Lung (tissue), 17 donors: ENCODE measurements at places on chromosomes 5 and 9.

DNA sequence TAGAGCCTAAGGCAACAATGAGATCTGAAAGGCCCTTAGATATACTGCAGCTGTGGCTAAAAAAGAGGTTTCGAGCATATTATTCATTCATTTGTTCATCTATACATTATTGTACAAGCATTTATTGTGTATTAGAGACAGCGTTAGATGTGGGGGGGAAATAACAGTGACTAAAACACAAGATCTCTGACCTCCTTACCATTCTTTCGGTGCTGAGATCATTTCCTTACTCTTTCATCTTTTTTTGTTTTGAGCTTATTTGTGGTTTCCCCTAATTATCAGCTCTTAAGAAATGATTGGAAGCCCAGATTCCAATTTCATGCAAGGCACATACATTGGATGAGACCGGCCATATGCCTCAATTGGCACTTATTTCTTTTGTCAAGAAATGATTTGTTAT is 113.2 kb downstream of the SEC61B start:
- no peak for DNase-seq

DNA sequence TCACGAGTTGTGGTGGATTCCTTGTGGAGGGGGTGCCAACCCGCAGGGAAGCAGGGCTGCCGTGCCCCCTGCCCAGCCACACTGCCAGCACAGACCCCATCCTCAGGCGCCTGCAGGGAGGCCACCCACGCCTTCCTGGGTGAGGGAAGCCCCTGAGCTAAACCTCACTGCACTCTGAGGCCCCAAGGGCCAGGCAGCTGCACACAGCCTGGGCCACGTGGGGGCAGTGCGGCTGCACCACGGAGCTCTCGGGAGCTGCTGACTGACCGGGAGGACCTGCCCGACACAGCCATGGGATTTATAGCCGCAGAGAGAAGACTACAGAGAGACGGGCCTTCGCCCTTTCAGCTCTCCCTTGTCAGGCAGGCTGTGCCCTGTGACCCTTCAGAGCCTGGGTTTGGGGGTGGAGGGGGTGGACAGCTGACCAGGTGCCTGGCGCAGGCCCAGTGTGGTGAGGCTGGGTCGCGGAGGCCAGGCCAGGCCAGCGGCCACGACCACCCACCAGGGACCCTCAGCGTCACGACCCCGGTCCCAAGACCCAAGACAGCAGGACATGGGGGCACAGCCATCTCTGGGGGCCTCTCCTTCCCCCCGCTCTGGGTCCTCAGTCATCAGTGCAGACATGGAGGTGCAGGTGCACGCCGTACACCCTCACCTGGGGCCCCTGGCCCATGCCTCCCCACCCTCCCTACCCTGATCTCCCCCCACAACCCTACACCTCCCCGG is 4.3 kb upstream of the AHRR start:
- peak; percentile 68 for DNase-seq

GRCh38 chr5:109218818-109219217 is 191.0 kb downstream of the PJA2 start:
- DNase-seq = peak; percentile 65

GRCh38 chr9:89842267-89842768 is 237.5 kb downstream of the GADD45G start:
- DNase-seq = no peak

DNA sequence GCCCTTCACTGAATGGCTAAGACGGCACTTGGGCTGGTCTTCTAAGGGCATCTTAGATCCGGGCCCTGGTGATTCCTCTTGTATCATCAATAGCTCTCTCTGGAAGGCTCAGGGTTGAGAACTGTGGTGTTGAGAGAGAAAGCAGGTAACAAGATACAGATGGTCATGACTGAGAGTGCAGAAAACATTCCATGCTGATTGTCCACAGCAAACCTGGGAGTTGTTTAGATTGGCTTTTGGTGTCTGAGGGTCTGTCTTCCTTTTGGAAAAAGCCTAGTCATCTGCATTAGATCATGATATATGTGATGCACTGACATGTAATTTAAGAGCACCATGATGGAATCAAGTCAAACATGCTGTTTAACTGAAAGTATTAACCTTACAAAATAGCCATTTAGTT is 331.9 kb downstream of the ADAMTS6 start:
- DNase-seq = no peak

DNA sequence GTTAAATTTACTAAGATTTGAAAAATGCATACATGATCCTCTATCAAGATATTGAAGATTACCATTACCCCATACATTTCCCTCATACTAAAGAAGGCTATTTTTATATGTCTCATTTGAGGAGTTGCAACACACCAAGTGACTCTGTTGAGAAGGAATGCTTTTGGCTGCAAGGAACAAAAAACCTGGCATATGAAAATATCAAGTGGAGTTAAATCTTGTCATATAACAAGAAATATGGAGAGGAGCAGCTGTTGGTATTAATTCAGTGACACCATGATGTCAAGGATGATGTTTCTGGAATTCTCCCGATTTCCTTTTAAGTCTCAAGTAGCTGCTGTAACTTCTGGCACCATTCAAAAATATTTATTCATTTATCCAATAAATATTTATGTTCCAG is 193.8 kb downstream of the CSNK1G3 start:
- DNase-seq = no peak

- DNase-seq = no peak
Measured at GRCh38 chr9:108235609-108236008, 620.2 kb downstream of the ACTL7B start.

DNA sequence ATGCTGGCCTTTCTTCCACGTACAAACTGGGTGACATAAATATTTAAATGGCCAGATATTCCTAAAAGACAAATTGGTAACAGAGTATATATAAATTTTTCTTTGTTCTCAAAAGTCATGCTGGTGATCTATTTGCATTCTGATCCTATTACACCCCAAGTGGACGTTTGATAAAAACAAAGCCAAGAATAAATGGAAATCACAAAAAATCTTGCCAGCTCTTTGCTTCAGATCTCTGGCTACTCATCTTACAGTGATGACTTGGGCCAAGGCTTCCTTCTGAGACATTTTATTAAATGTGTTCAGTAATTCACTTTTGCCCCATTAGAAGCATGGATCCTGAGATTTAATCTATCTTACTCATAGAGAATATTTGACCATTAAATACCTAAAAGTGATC is 444.3 kb upstream of the PIK3R1 start:
- DNase-seq = no peak

GRCh38 chr9:131688377-131688776 is 51.5 kb downstream of the RAPGEF1 start:
- no peak for DNase-seq

DNA sequence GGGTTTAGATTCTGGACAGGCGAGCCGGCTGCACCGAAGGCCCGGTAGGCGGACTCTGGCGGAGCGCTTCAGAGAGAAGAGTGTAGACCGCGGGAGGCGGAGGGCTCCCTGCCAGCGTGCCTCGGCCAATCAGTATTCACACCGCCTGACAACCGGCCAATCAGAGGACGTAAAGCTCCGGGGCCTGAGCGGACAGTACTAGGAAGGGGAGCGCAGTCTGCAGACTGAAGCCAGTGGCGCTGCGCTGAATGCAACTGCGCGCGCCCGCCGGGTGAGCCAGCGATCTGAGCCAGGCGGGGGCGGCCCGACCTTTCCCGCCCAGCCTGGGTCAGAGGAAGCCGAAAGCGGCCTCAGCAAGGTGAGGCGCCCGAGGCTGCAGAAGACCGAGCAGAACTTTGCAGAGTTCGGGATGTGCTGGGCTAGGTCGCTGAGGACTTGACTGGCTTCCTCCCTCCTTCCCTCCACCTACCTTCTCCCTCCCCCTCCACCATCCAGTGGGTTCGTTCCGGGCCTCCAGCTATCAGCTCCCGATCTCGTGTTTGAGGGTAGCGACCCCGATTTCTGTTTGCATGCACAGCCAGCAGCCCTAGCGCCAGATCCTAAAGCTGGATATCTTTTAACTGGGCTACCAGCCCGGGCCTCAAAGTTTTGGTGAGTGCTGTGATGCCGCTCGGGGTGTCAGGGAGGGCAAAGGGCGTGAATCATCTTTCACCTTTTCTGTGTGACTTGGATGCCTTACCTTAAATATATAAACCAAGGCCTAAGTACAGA is at the start of gene DMRT2:
TSS of gene DMRT2 (plus strand) at position 233 of the 771 bp plus-strand sequence. CDS start 1,257 bp downstream, outside the sequence.
- peak; percentile 96 for DNase-seq

DNA sequence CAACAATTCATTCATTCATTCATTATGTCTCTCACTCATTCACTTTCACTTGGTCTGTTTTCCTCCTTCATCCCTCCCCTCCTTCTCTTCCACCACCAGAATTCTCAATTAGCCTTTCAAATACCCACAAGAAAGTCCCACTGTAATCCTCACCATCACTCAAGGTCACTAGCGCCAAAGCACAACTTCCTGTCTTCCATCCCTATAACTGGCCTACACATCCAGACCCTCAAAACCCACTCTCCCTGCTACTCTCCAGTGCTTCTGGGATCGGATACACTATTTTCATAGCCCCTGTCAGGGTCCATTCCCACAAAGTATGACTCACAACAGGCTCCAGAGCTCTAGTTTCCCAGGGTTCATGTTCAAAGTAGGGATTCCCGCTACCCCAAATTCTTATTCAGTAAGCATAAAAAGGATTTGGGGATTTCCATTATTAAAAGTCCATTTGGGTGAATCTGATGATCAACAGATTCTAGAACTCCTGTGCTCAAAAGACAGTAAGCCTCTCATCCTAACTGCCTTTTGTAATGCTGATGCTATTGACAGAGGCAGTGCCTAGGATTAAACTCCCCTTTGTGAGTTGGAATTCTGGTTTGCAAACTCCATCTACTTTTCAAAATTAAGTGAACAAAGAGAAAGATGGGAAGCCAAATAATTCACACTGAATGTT is 250.9 kb downstream of the SEMA5A start:
- DNase-seq = no peak

DNA sequence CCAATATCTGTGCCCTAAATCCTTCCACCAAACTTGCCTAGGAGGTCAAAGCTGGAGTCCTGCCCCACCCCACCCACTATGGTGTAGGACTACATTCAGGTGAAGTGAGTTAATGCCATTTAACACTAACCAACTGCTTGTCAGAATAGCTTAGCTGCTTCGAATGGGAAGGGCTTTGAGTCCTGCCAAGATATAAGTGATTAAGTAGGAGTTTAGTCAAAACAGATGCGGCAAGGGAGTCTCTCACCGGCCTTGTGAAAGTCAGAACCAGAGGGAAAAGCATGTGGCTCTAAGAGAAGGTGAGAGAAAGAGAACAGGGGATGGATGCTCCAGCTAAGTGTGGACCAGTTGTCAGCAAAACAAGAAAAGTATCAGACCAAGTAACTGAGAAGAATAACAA is 132.6 kb downstream of the SPOCK1 start:
- no peak for DNase-seq

DNA sequence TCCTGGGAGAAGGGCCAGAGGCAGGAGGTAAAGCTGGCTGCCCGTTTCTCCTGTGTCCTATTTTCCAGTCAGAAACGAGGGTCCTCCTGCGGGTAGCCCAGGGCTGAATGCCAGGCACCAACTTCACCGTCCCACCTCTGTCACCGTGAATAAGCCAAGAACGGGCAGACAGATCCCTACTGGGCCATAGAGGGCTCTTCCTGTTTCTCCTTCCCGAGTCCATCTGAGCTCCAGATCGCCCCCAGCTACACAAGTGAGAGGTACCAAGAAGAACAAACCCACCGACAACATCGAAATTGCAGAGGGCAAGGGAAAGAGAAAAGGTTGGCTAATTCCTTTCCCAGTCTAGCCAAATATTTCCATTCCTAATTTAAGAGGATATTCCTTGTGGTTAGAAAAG is 93.7 kb downstream of the SPOCK1 start:
- DNase-seq = no peak

- no peak for DNase-seq
Measured at GRCh38 chr5:11483630-11484029, 420.6 kb downstream of the CTNND2 start.

GRCh38 chr9:92353051-92353450 is 27.3 kb downstream of the CENPP start:
- no peak for DNase-seq

- DNase-seq = no peak
Measured at GRCh38 chr5:149413477-149414210, 34.6 kb upstream of the IL17B start.
